H9 (cell line): ENCODE measurements at places on chromosomes 12 and 14. TPM values are rescaled to one million over a fixed set of nuclear protein-coding genes. Genes with fewer than 3 reads are reported as not detected.

Gene KRT79
- not detected in 2 replicates for total RNA-seq

DNA sequence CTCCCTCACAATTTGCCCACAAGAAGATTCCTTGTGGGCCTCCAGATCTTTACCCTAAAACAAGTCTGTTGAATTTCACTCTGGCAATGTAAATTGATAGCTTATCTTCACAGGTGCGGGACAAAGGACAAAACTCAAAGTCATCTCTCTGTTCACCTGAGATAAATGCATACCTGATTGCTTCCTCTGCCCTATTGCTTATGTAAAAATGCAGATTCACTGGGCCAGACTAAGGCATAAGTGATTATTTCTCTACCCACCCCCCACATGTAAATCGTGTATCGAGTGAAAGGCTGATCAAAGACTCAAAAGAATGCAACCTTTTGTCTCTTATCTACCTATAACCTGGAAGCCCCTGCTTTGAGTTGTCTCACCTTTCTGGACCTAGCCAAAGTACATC lies 316.8 kb downstream of the SSPN start:
- no peak for DNase-seq

DNA sequence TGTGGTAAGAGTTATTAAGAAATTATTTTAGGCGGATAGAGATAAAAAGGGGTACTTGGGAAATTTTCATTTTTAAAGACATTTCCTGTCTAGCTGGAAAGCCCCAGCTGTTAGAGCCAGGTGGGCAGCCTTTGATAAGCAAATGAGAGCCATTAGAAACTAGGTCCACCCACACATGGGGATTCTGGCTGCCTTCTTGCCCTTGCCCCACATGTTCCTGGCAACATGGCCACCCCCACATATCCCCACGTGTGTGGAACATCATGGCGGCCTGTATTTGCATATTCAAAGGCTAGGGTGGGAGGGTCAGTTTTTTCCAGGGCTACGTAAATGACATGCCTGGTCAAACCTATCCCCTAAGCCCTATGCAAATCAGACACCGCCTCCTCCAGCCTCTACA lies 1382.1 kb downstream of the AACS start:
- DNase-seq = peak; percentile 36

Gene CLEC1B
- not detected in 2 replicates for total RNA-seq

GRCh38 chr12:98916106-98916505 lies 271.0 kb downstream of the APAF1 start:
- DNase-seq = no peak

DNA sequence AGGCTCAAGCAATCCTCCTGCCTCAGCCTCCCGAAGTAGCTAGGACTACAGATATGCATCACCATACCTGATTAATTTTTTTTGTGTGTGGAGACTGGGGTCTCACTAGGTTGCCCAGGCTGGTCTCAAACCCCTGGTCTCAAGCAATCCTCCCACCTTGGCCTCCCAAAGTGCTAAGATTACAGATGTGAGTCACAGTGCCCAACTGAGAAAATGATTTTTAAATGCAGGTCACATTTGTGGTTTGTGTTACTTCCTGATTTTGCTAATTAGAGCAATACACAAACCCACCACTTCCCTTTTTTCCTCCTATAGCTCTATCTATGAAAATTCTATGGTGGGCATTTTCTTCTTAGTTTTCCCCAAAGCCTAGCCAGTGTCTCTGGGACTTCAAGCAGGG lies 45.5 kb upstream of the TMEM263 start:
- no peak for DNase-seq

- no peak for DNase-seq
Measured at GRCh38 chr14:30861200-30861599, 13.2 kb upstream of the COCH start.

- no peak for DNase-seq
Measured at GRCh38 chr14:67523764-67524633, 9.1 kb upstream of the PLEKHH1 start.

DNA sequence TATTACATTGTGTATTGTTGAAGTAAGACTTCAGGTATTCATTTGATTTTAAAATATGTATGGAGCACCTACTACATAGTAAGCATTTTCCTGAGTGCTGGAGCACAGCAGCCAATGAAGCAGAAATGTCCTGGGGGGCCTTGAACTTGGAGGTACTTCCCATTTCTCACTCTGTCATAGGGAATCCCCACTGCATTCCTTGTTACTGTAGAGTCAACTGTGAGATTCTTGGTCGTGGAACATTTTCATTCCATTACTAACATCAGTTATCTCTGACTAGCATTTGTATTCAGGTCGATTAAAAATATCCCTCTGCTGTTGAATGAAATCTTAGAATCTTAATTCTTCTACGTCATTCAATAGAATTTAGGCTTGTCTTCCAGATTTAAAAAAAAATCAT lies 66.7 kb downstream of the PDE3A start:
- no peak for DNase-seq

DNA sequence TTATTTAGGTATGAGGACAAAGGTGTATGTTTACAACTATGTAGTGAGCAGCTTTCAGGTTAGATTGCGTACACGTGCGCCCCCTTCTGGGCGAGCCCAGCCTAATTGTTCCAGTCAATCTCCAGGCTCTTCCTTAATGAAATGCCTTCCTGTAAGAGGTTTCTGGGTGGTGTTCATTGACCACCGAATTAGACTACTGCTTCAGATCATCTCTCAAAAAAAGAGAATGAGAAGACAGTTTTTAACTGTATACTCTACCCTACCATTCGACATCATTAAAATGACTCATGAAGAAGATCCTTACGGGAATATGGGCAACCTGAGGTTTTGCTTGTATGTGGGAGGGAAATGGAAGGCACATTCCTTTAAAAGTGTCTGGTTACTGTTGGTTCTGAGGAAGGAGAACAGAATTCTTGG lies 2.1 kb downstream of the LUM start:
- DNase-seq = peak; percentile 86

DNA sequence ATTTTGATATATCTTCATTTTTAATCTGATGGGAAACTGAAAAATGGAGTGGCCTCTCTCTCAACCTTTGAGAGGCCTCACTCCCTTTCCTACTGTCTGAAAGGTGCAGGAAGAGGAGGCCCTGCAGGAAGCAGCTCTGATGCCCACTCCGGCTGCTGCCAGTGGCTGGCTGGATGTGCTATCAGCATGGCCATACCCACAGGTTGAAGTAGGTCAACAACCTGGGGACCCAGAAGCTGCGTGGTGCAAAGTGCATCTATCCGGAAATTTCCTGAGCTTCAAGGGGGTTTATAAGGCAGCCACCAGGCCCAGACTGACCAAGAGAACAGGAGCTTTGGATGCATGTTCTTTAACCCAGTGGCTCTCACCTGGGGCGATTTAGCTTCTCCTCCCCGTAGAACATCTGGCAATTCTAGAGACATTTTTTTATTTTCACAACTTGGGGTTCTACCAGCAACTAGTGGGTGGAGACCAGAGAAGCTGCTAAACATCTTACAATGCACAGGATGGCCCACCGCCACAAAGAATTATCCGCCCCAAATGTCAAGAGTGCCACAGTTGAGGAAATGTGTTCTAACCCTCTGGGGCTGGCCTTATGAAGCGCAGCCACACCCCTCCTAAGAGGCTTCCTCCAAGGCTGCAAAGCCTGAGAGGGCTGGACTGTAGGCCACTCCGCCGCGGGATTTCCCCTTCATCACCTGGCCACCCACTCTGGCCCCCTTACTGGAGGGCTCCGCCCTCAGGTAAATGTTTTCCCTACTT lies 8.2 kb upstream of the BATF start:
- no peak for DNase-seq

- no peak for DNase-seq
Measured at GRCh38 chr14:51622376-51622775, 29.3 kb upstream of the FRMD6 start.

Gene ZNF641
- 8.1 and 8.5 TPM in 2 replicates for total RNA-seq

Gene RTL1
- not detected in 2 replicates for total RNA-seq

Gene AHNAK2
- 2.3 and 2.8 TPM in 2 replicates for total RNA-seq

- DNase-seq = peak; percentile 57
Measured at GRCh38 chr12:46831335-46832129, 5.7 kb upstream of the SLC38A4 start.

Gene KRT71
- total RNA-seq = not detected in 2 replicates

- no peak for DNase-seq
Measured at GRCh38 chr12:69350002-69350626, 1.9 kb downstream of the LYZ start.

Gene ERP29
- 160 and 164 TPM in 2 replicates for total RNA-seq

- no peak for DNase-seq
Measured at GRCh38 chr14:73386342-73386741, 72.0 kb downstream of the NUMB start.

- no peak for DNase-seq
Measured at GRCh38 chr14:26766726-26767125, 168.9 kb upstream of the NOVA1 start.

Gene KRT77
- total RNA-seq = not detected in 2 replicates

Gene AQP2
- not detected in 2 replicates for total RNA-seq

GRCh38 chr14:80933282-80933681 lies 8.3 kb downstream of the CEP128 start:
- DNase-seq = no peak
